ENCODE measurements at places on chromosomes 1 and 21.

GRCh38 chr1:44076066-44076465, 42.6 kb upstream of the KLF17 start:
- peak; percentile 25 for DNase-seq

DNA sequence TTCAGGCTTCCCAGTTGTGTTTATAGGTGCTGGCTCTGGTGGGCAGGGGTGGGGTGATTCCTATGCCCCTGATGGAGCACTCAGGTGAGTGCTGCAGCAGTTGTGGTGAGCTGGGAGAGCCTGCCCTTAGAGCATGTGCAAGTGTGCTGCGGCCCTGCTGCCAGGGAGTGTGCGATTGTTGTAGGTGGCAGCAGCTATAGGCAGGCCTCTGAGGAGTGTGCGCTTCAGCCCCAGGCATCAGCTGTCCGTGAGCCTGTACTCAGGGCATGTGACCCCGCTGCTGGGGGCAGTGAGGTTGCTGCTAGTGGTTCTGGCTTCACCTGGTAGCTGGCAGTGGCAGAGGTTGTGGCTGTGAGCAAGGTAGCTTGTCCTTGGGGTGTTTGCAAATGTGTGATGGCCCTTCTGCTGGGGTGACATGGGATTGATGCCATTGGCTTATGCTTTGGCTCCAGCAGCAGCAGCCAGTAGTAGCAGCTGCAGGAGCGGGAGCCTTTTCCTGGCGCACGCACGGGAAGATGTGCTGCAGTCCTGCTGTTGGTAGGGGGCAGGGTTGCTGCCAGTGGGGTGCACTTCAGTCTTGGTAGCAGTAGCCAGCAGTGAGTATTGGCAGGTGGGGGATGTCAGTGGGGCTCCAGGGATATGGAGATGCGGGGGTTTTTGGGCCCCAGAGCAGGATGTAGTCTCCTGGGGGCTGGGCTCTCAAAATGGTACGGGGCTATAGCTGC, 37.7 kb downstream of the SYCP1 start:
- DNase-seq: no peak

GRCh38 chr1:184878002-184878401, 96.3 kb downstream of the NIBAN1 start:
- DNase-seq: no peak

DNA sequence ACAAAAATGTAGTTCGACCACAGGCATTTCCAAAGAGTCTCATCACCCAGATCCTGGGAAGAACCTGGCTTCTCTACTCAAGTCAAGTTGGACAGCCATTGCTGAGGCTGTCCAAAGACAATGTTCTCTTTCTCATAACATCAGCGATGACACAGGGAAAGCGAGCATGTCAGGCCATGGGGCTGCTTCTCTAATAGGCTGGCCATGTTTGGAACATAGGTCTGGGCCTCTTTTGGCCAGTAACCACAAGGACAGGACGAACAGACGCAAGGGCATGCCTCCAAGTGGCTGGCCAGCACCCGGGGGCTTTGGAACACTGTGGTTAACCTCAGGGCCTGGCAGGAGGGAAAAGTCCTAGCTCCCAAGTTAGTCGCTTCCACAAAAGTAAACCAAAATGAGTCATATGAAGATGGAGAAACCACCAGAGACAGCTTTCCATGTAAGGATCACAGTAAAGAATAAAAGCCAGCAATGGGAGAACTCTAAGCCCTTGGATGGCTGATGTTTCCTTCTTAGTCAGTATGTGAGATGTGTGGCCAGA, 80.6 kb upstream of the SLC44A3 start:
- peak; percentile 88 for DNase-seq

DNA sequence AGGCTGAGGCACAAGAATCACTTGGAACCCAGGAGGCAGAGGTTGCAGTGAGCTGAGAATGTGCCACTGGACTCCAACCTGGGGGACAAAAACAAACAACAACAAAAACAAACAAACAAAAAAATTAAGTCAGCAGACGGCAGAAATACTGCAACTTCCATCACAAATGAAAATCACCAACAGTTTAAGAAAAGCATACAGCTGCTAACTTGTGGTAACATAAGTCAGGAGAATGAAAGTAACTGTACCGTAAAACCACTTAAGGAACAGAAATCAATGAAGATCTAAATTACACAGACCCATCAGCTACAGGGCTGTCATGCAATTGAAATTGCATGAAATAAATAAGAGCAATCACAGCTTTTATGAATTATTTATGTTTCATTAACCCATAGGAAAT, 25.0 kb downstream of the MCOLN2 start:
- DNase-seq: no peak

GRCh38 chr21:32599091-32599490, 13.1 kb downstream of the CFAP298 start:
- no peak for DNase-seq

DNA sequence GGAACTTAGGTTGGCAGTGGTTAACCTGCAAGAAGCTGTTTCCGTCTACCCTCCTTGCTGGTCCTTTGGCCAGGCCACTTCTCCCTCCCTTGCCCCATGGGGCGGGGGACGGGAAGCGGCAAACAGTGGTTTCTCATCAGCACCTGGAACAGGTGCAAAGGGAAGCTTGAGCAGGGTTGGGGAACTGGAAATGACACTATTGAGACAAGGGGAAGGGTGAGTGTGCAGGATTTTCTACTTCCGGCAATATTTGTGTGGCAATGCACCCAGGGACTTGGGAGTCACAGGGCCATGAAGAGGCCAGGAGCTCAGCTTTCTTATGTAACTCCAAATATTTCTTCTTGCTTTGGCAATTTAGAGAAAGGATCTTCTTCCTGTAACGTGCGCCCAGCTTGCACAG, 29.0 kb upstream of the SARS1 start:
- no peak for DNase-seq

- no peak for DNase-seq
These were observed 27.9 kb downstream of the KCNAB2 start for GRCh38 chr1:6073480-6074053.

GRCh38 chr1:43358121-43358745, 548 bp upstream of the CDC20 start:
- DNase-seq: no peak

- peak; percentile 27 for DNase-seq
These were observed 868 bp downstream of the PPP1R12B start for GRCh38 chr1:202349206-202349928.

GRCh38 chr1:109134423-109134822, 20.5 kb downstream of the ELAPOR1 start:
- DNase-seq: no peak

DNA sequence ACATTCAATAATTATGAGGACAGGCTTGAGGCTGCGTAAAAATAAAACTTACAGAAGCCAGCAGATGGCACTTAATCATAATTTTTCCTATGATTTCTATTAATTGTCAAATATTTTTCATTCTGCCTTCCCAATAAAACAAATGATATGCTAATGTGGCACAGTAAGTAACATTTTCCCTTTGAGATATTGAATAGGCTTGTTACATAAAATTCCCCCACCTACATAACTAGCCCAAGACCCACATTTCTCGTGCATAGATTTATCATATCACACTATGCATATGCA, 55.4 kb upstream of the PTGFRN start:
- DNase-seq: no peak

GRCh38 chr1:161805399-161806197, 39.5 kb downstream of the ATF6 start:
- no peak for DNase-seq

DNA sequence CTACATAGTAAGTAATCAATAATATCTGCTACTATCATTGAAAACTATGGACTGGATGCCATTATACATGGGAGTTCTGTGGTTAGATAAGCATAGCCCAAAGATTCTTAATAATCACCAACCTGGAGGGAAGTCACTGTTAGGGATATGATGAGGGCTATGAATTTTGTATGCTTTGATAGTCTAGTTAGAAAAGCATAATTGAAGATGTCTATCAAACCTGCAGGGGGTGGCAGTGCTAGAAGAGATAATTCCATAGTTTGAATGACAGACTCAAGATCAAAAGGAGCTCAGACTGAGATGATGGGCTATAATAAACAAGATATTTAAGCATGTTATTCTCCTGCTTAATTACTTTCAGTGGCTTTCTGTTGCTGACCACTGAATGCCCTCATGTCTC, 15.4 kb upstream of the COA6 start:
- DNase-seq: no peak

GRCh38 chr1:109917768-109918606, 7.3 kb downstream of the CSF1 start:
- no peak for DNase-seq

- DNase-seq: no peak
These were observed 123.8 kb downstream of the PCBP3 start for GRCh38 chr21:45767071-45768006.

- DNase-seq: no peak
These were observed 42.1 kb upstream of the ZNF496 start for GRCh38 chr1:247373721-247374141.

GRCh38 chr21:46006547-46007491, 25.2 kb downstream of the COL6A1 start:
- no peak for DNase-seq

DNA sequence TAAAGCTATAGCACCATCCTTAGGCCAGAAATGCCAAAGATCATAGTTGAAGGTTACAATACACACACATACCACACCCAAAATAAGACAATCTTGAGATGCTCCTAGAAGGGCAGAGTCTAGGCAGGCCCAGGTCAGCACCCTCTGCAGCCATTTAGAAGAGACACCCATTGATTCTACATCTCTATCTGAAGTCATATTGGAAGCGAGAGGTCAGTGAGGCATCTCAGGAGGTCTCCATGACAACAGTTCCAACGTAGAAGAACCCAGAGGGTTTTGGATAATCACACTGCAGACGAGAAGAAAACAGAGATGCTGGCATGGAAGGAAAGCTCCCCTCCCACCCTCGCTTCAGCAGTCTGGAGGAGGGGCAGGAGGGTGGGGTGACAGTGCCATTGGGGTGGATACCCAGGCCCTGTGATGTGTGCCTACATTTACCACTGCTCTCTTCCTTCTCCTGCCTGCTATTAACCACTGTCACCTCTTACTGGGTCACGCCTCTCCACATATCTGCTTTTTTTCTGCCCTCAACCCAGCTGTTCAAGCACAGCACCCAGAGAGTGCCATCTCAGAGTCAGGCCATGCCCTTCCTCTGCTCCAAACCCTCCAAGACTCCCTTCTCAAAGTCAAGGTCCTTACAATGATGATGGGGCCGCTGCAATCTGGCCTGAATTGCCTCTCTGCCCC, 6.2 kb downstream of the TMCO4 start:
- no peak for DNase-seq

GRCh38 chr1:110508028-110508940, 10.7 kb downstream of the KCNA10 start:
- DNase-seq: no peak

GRCh38 chr1:11053758-11054137, 6.1 kb downstream of the SRM start:
- no peak for DNase-seq

DNA sequence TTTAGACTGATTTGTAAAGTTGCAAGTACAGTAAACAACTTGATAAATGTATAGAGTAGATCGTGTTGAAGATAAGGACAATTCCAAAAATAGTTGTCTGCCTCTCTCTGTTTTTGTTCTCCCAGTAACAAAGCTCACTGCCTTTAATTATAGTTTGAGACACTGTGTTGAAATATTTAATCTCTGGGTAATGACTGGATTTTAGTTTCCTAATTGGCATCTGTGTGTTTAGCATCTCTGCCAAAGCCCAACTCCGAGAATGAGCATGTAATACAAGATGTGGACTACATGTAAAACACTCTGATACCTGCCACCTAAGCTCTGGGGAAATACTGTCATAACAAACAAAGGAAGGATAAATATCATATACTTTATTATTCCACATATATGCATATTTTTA, 27.7 kb upstream of the SDE2 start:
- no peak for DNase-seq

DNA sequence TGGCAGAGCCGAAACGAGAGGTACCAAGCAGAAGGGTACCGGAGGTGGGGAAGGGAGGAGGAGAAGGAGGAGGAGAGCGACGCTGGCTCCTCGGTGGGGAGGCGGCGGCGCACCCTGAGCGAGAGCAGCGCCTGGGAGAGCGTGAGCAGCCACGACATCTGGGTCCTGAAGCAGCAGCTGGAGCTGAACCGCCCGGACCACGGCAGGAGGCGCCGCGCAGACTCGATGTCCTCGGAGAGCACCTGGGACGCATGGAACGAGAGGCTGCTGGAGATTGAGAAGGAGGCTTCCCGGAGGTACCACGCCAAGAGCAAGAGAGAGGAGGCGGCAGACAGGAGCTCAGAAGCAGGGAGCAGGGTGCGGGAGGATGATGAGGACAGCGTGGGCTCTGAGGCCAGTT, 32.4 kb downstream of the STYXL2 start:
- DNase-seq: no peak

DNA sequence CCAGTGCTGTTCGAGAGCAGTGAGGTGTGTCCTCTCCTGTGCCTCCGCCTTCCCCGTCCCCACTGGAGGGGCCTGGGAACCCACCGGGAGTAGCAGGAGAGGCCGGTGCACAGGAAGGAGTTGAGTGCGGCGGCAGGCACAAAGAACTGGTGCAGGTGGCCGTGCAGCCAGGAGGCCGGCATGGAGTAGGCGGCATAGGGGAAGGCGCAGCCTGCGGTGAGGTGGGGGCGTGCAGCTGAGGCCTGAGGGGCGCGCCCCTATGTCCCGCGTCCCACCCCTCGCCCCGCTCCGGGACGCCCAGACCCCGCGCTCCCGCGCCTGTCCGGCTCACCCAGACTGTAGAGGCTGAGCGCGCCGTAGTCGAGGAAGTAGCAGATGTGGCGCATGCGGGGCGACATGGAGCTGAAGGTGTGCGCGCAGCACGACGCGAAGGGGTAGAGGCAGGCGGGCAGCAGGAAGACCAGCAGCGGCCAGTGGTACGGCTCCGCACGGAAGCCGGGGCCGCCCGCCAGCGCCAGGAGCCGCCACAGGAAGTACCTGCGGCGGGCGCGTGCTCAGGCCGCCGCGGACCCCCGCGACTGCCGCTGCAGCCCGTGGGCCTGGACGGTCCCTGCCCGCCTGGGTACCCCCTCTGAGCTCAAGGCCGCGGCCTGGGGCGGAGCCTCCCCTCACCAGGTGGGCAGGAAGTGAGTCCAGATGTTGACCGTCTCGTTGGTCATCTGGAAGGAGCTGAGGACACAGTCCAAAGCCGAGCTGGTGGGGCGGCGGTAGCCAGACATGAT, 2.2 kb downstream of the PAQR6 start:
- DNase-seq: no peak

DNA sequence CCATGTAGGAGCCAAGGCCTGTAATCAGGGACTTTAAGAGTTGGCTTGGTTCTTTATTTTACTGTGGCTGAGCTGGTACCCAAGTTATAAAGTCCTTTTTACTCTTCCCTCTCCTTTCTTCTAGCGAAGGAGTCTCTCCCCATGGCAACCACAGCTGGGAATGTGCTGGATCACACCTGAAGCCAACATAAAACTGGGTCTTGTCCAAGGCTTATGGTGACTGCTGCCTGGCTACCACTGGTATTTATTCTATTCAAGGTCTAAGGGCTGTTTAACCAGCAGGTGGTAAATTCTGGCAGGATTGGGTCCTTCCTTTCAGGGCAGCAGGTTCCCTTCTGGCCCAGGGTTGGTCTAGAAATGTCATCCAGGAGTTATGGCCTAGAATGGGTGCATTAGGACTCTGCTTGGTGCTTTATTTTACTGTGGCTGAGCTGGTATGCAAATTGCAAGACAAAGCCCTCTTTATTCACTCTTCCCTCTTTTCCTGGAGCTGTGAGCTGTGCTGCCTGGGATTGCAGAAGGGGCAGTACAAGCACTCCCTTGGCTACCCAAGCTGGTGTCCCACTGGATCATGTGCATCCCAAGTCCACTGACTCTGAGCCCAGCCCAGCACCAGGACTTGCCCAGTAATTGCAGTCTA, 26.6 kb downstream of the SLC22A15 start:
- no peak for DNase-seq

GRCh38 chr21:17709266-17709611, 96.5 kb upstream of the BTG3 start:
- DNase-seq: no peak

Data from GM04504 (cell line).